ENCODE measurements at places on chromosomes 1 and 21.

- DNase-seq = no peak
These were observed 5.4 kb downstream of the DISP1 start for GRCh38 chr1:222820171-222820712.

DNA sequence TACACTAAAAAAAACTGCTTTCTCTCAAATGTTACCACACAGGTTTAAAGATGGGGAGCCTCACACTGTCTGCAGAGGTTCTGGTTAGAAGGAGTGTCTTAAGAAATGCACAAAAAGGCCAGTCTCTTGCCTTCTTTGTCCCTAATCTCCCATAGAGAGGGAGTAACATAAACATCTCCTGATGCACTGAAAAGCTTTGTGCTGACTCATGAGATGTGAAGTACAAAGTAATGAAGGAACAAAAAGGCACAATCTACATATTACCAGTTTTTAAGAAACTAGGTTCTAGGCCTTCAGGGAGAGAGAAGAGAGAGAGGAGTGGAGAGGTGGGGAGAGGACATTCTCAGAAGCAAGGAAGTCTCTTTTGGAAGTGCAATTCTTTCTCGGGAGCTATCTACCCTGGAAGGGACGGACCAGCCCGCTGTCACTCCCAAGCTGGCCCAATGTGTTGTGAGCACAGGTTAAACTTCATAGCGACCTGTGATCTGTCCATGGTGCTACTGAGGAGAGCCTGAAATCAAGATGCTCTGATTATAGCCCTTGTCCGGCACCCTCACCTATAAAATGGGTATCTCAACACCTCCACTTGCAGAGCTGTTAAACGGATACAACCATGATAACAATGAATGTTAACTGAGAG, 458.1 kb downstream of the DISC1 start:
- DNase-seq = no peak

DNA sequence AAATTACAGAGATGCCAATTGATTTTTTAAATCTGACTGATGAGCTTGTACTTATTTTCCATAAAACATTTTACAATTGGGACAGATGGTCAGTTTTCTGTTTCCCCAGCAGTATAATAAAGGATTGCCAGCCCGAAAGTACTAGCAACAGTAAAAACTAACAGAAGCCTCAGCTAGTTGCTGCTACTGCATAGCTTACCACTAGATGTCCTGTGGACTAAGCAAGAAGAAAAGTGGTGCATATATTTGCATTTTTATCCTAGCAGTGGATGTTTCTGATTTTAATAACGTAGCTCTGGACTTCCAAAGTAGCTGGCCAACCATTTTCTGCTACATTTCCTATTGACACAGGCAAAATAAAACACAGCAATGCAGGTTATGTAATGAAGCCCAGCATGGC, 241.5 kb downstream of the BARHL2 start:
- DNase-seq = no peak

DNA sequence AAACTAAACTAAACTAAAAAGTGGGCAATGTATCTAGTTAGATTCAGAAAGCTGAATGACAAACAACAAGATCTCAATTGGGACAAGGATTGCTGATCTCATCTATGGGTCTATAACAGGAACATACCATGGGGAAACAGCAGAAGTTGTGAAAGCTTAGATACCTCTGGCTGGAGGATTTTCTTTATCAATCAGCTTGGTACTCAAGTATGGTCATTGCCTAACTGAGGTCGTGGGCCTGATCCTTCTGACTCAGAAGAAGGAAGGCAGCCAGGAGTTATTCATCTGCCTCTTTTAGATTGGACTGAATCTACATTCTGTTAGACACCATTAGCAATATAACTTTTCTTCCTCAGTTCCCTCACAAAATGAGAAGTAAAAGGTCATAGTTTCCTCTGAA, 39.7 kb downstream of the DNTTIP2 start:
- no peak for DNase-seq

- DNase-seq = no peak
These were observed 571 bp upstream of the CAPN9 start for GRCh38 chr1:230746617-230747016.

DNA sequence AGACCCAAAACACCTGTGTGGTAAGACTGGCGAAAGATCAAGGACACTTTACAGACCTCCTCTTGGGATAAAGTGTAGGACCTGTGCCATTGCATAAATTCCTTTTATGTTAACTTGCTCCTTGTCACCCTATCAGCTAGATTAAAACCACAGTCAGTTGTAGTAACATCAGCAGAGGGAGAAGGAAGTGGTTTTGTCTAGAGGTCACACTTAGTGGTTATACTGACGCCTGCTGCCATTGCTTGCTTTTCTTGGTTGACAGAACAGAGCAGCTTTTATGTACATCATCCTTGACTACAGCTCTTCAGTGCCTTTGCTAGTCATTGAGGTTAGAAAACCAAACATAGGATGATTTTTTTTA, 101.4 kb downstream of the PBX1 start:
- no peak for DNase-seq

DNA sequence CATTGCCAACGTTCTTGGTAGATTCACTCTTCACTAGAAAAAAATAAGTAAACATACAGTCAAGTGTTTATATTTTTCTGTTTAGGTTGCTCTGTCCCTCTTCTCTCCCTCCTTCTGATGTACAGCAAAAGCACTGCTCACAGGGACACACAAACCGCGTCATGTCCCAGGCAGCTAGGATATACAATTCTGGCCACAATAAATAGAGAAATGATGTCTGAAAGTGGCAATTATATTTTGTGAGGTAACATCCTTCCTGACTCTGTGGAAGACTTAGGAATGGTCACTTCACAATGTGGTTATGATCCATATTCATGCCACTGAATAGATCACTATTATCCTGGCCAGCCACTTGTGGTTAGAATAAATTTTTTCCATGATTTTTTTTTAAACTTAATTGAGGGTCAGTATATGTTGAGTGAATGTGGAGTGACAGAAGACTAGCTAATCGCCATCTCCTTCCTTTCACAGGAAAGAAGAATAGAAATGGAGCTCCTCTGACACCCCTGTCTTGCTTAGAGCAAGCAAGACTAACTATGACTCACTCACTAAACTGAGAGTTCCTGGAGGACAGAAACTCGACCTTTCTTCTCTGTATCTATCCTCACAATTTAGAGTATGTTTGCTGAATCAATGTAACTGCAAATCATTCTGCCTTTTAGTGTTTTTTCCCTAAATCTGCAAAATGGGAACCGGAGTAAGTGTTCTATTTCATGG, 54.0 kb downstream of the ZNHIT6 start:
- no peak for DNase-seq

- DNase-seq = no peak
These were observed 106.3 kb upstream of the LYPLAL1 start for GRCh38 chr1:219067350-219067712.

GRCh38 chr1:173421286-173421685, 55.8 kb upstream of the PRDX6 start:
- DNase-seq = no peak

GRCh38 chr21:25638660-25639550, at the start of gene JAM2:
Gene JAM2 (plus strand): TSS chr21:25639258. CDS start chr21:25639822, 564 bp downstream.
- DNase-seq = no peak

DNA sequence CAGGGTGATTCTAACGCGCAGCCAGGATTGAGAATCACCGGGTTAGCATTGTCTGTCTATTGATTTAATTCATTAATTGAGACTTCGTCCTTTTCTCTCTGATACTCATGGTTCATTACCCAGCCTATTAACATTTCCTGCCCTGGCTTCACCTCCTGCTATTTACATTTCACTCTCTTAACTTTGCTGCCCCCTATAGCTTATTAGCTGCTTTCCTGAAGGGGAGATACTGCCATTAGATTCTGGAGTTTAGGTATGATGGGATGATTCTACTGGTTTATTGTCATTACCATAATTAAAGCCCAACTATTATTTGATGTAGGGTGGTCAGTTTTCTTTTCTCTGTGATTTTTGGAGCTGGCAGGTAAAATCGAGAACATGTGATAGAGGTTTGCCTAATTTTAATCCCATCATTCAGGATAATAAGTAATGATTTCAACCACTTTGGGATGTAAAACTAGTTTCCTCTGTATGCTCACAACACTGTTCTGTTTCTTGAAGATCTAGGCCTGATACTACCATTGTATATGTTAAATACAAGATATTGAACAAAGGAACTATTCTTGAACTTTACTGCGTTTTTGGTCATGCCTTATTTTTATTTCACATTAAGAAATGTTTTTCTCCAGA, 6.4 kb downstream of the PPP2R5A start:
- no peak for DNase-seq

- DNase-seq = no peak
These were observed 83.6 kb downstream of the RUNX1 start for GRCh38 chr21:34965200-34966174.

DNA sequence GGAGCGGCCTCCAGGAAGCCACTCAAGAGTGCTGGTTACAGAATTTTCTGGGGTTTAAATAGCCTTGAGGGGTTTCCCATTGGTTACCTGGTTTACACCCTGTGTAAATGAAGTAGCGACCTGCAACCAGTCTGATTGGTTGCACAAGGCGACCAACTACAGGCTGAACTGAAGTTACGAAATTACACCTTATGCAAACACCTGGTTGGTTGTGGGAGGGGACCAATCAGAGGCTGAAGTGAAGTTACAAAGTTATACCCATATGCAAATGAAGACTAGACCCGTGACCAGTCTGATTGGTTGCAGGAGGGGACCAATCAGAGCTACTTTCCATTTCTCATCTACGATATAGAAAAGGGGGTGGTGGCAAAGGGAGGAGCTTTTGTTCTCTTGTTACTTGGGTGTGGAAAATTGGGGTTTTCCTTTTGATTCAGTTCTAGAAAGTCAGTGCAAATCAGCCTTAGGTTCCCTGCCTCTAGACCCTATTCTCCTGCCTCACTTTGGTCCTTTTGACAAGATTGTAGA, 22.2 kb upstream of the C1orf174 start:
- no peak for DNase-seq

DNA sequence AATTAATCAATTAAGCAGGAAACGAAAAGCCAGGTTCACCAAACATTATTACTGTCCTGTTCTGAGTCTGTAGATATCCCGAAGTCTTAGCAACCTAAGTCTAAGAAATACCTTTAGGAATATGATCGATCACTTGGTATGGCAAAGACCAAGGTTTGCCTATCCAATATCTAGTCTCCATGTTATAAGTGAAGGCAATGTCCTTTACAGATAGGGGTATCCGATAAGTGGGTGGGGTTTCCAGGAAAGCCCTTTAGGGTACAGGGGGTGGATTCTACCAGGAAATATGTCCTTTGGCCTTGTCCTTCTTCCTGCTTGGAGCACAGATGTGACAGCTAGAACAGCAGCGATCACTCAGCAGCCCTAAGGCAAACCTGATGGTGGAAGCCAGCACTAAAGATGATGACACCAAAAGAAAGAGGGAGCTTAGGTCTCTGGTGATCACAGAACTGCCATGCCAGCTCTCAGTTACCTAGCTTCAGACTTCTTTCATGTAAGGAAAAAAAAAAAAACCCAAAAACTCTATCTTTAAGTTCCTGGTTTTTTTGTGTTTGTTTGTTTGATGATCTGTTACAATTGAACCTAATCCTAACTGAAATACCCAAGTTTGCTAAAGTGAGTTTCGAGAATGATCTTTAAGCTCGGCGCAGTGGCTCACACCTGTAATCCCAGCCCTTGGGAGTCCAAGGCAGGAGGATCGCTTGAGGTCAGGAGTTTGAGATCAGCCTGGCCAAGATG, 40.8 kb downstream of the DSTYK start:
- no peak for DNase-seq

DNA sequence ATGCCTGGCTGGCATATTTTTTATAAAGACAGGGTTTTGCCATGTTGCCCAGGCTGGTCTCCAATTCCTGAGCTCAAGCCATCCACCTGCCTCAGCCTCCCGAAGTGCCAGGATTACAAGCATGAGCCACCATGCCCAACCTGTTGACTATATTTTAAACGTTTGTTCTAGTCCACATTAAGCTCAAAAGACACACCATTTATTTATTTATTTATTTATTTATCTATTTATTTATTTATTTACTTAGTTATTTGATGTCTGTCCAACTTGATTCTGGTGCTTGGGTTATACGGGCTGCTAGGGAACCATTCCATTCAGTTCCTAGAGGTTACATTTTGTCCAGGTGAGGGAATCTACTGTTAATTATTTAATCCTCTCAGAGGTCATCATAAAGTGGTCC, 98.1 kb upstream of the ADGRL4 start:
- no peak for DNase-seq

- DNase-seq = no peak
These were observed 40.0 kb upstream of the CTPS1 start for GRCh38 chr1:40939320-40940059.

- no peak for DNase-seq
These were observed 126.4 kb downstream of the VPS13D start for GRCh38 chr1:12356004-12356890.

DNA sequence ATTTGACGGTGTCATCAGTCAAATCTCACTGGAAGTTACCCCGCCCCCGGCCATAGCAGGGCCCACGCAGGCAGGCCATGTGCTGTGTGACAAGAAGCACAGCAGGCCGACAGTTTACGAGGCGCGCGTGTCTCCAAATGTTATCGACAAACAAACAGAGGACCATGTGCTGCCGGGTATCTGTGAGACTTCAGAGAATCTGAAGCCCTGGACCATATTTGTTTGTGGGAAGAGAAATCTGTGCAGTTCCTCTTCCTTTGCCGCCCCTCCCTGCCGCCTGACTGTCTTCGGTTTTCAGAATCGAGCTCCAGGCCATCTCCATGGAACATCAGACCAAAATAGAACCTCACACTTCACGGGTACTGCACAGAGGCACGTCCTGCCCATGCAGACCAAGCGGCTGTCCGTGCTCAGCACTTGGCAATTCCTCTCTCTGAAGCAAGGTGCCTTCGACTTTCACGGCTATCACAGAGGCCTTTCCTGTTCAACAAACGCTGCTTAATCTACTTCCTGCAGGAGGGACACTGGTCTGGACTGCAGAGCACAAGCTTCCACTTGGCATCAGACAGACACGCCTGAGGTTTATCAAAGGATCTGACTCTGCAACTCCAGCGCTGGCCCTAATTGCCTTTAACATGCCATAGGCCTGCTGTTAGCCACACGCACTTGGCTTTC, 135.7 kb upstream of the KRTAP19-8 start:
- no peak for DNase-seq

- DNase-seq = no peak
These were observed 32.2 kb downstream of the ST6GALNAC3 start for GRCh38 chr1:76106719-76107235.

GRCh38 chr1:117166076-117166475, 44.5 kb upstream of the TRIM45 start:
- no peak for DNase-seq

GRCh38 chr1:231240531-231240882, 505 bp upstream of the GNPAT start:
- DNase-seq = no peak

GRCh38 chr1:29514361-29515169, 278.2 kb downstream of the PTPRU start:
- no peak for DNase-seq

All from stimulated activated CD8-positive, alpha-beta memory T cell treated with anti-CD3 and anti-CD28 coated beads, Interleukin-2, amount 100 ng/mL, for 1 hour (primary cell).